ENCODE measurements at places on chromosomes 13 and 19.

GRCh38 chr19:49469828-49470614 lies 4.0 kb upstream of the FLT3LG start:
- DNase-seq = no peak

GRCh38 chr19:848386-848921 lies 3.6 kb upstream of the ELANE start:
- no peak for DNase-seq

GRCh38 chr13:39961036-39961435 lies 305.6 kb downstream of the COG6 start:
- no peak for DNase-seq

- no peak for DNase-seq
These were observed 5.5 kb upstream of the ADAMTS10 start for GRCh38 chr19:8615813-8616596.

DNA sequence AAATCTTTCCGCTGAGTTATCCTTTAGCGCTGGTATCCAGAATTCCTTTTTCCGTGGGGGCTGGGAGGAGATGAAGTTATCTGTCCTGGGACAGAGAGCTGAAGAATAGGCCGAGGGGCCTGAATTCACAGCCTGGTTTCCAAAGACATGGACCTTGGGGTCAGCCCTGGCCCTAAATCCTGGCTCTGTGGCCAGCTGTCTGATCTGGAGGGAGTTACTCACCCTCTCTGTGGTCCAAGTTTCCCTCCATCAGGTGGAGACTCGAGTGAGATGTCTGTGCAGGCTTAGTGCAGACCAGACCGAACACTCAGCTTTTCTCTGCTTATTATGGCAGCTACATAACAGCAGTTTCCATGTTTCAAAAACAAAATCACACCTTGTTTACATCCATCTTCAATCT lies 59.6 kb downstream of the CDADC1 start:
- no peak for DNase-seq

Data from iPS DF 6.9 (cell line).